Activated naive CD4-positive, alpha-beta T cell treated with anti-CD3 and anti-CD28 coated beads for 36 hours (primary cell): ENCODE measurements at places on chromosomes 4 and X.
A peak's percentile ranks its signal among the peaks of the same experiment; 100 is the strongest.

DNA sequence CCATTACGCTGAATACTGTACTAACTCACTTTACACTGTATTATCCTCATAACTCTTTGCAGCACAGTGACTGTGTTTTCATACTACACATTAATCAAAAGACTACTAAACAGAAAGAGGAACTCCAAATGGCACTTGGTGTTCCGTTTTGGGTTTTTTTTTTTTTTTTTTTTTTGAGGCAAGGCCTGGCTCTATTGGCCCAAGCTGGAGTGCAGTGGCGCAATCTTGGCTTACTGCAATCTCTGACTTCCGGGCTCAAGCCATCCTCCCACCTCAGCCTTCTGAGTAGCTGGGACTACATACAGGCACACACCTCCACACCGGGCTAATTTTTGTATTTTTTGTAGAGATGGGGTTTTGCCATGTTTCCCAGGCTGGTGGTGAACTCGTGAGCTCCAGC lies 10.7 kb downstream of the KLHL8 start:
- peak; percentile 63 for DNase-seq

- DNase-seq, result no peak
Observed at GRCh38 chrX:39726771-39727170, 371.0 kb downstream of the BCOR start.

GRCh38 chr4:15562114-15562513 lies 92.4 kb downstream of the CC2D2A start:
- no peak for DNase-seq

DNA sequence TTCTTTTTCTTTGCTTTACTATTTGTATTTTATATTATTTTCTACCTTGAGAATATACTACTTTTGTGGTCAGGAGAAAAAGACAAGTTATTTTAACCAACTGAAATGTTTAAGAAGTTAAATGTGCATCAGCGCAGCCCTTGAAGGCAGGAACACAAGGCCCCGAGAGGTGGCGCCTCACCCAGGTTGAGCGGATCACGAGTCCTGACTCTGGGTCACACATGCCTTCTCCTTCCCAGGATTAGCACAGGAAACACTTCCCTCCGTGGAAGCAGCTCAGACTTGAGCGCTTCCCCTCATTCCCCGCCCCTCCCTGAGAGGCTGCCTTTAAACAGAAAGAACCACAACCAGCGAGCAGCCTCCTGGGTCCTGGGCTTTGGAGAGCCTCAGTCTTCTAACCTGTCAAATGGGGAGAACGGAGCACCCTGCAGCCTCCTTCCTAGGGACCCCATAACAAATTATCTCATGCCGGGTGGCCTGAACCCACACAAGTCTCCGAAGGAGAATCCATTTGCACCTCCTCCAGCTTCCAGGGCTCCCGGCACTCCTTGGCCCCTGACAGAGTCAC lies 217.6 kb downstream of the AFAP1 start:
- DNase-seq, result peak; percentile 33

DNA sequence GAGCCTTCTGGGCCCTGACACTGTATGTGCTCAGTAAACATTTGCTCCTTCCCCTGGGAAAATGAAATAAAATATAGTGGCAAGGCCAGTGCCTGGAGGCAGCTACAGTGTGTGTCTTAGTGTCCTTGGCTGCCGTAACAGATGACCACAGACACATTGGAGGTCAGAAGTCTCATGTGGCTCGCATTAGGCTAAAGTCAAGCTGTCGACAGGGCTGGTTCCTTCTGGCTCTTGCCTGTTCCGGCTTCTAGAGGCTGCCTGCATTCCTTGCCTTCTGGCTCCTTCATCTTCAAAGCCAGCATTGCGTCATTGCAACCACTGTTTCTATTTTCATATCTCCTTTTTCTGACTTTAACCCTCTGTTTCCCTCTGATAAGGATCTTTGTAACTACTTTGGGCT lies 83.6 kb upstream of the STX18 start:
- no peak for DNase-seq

DNA sequence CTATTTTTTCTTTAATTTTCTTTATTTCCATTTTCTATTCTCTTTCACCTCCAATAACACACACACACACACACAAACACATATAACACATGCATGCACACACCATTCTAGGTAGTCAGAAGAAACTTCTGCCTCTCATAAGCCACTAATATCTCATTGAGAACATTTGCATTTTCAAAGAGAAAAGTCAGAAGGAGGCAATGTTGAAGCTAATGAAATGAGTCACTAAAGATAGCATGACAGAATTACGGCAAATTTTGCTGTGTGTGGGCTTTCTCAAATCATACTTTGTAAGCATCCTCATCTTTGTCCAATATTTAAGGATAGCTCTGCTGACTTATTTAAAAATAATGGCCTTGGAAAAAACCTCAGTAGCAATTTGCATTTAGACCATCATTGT lies 291.3 kb downstream of the GUCY2F start:
- DNase-seq, result no peak

GRCh38 chrX:153989973-153990655 lies 17.6 kb downstream of the TMEM187 start:
- DNase-seq, result no peak
